H1 (cell line): ENCODE measurements at places on chromosomes 12 and 14.

- DNase-seq: no peak
These were observed 418.2 kb downstream of the FLRT2 start for GRCh38 chr14:85948153-85948552.

- DNase-seq: no peak
These were observed 14.8 kb upstream of the C12orf50 start for GRCh38 chr12:88044035-88044434.

GRCh38 chr12:128727461-128727860 lies 96.3 kb downstream of the SLC15A4 start:
- DNase-seq: no peak

DNA sequence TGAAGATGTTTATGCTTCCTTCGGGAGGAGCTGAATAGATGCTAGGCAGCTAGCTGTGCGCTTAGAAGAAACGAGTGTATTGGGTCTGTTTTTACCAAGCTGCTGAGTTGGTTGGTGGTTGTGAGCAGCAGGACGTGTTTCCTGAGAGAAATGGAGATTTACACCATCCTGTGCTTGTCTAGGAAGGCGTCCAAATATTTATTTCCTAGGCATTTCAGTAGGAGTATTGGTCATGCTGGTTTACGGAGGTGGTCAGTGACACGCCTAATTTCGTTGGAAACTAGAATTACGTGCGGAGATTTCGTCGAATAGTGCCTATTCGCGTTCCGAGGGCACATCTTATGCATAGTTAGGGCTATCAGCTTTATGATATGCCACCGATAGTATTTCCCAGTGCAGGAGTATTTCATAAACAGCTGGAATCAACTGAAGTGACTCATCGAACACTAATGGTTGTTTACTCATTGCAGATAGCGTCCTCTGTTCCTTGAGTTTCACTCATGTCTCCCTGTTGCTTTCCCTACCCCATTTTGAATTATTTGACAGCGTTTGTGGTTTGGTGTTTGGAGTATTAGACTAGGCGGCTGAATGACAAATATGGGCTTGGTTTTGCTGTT lies 780 bp downstream of the TBC1D15 start:
- DNase-seq: no peak

DNA sequence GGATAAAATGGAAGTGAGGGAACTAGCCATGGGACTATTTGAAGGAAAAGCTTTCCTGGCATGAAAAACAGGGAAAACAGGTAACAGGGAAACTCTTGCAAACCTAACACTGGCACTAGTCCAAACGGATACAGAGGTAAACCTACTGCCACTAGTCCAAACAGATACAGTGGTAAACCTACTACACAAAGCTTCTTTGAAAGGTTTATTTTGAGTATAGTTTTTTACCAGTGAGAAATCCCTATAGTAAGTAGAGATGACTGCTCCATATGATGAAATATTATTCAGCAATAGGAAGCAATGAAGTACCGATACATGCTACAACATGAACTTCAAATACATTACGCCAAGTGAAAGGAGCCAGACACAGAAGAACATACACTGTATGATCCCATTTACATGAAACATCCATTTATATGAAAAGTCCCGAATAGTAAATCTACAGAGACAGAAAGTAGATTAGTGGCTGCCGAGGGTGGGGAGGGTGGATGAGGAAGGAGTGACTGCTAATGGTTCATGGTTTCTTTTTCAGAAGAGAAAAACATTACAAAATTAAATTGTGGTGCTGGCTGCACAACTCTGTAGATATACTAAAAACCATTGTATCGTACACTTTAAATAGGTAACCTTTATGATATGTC lies 25.5 kb downstream of the SPTLC2 start:
- no peak for DNase-seq

DNA sequence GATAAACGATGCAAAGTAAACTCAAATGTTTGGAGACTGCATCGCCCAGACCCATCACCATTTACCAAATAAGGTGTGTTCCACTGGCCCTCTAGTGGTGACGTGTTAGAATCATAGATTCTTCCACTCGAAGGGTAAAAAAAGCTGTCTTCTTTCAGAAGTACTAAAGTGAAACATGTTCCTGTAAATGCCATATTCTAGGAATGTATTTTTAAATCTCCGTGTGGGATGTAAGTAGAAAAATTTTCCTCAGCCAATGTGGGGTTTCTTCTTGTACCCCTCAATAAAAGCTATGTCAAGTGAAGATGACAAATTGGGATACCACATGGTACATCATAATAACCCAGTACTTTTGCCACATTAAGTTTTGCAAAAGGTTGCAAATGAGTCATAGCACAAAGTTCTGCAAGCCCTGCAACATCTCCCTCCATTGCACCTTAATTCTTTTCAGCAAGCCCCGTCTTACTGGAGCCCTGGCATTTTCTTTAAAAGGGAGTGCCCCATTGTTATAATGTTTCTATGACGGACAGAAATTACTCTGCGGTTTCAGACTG lies 100.8 kb downstream of the CCER1 start:
- DNase-seq: peak; percentile 1

DNA sequence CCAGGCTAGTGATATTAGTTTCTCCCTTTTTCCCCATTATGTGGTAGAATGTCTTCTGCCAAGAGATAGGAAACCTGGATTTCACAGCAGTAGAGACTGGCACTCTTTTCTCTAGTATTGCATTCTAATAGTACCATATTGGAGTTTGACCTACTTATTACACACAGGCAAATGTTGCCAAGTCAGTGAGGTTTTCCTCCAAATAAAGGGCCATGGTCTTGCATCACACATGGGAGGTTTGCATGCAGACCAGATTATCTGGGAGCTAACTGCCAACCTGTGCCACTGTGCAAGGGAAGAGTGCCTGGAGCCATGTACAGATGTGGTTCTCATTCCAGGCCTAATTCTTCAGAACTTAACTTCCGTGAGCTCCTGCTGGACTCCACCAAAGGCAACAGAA lies 113.3 kb downstream of the ANO6 start:
- no peak for DNase-seq

DNA sequence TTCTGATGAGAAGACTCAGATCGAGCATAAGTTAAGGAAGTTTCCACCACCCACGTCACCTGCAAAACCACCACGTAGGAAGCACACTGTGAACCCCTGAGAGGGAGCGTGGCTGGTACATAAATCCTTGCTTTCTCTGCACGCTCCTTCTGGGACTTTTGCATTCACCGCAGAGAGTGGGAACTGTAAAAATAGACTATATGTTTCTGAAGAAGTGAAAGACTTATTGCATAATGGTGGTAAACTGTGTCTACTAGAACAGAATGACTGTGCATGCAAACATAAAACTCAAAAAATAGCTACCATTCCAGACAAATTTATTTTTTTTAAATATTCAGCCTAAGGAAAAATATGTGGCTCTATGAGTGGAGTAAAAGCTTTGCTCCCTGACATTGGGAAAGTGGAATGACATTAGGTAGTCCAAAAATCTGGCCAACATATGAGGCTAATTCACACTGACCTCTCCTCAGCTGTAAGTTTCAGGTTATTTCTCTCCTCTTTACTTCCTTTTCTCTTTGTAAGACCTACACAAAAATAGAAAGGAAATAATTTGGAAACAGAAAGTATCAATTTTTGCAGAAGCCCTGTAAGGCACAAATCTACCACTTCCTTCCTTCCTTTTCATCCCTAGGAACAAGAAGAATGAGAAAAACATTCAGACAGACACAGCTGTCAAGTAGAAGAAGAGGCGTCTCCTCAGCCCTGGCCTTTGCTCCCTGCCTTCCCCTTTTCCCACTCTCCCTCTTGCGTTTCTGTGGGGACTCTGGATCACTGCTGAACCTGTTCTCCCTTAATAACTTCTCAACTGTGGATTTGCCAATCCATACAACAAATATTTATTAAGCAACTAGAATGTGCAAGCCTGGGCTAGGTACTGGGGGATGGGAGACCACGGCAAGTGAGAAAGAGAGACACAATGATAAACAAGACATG lies 264.3 kb upstream of the FOXN3 start:
- no peak for DNase-seq

GRCh38 chr12:94590428-94590827 lies 59.9 kb downstream of the TMCC3 start:
- DNase-seq: peak; percentile 49

DNA sequence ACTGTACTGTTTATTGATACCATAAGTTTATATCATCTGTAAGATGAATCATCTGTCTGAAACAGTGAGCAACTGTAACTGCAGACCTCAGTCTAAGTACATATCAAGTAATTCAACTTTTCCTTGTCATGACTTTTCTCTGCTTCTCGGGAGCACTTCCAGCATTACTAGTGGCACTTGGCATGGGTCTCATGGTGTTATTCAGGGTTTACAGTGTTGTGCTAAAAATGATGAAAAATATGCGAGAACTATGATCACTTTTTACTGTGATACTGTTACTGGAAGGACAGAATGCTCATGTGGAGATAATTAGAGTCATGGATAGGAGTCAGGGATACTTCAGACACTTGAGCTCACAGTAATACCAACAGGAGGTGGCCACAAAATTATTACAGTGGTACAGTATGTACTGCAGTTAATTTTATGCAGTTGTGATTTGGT lies 8.3 kb downstream of the KTN1 start:
- no peak for DNase-seq

DNA sequence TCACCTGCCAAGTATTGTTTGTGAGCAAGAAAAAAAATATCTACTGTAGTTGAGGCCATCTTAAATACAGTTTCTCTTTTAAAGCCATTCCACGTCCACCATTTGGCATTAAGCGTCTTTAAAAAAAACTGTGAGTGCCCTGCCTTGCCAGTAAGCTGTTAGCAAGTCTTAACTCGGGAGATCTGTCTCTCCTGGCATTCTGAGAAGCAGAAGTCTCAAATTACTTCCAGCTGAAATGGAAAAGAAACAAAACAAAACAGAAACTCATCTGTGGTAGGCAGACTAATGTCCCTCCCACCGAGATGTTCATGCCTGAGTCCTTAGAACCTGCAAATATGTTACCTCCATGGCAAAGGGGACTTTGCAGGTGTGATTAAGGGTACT lies 126.2 kb downstream of the CRADD start:
- no peak for DNase-seq

GRCh38 chr12:57401165-57401564 lies 29.7 kb downstream of the R3HDM2 start:
- no peak for DNase-seq

DNA sequence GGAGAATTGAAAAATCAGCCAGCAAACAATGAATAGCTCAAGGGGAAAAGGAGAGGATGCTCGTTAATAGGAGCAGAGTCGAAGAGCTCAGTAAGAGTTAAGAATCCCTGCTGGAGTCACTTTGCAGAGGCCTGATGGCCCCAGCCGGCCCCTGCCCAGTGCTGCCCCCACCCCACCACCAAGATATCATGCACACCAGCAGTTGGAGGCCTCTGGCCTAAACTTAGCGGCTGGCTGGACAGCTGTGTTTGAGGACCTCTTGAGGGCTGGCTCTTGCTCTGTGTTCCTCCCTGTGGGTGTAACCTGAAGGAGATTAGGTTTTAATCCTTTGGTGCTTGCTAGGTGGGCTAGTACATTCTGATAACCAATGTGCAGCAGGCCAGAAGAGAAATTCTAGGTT lies 142.0 kb downstream of the PLXNC1 start:
- DNase-seq: peak; percentile 49
